ENCODE measurements at places on chromosomes 2 and 18. TPM values are rescaled to one million over a fixed set of nuclear protein-coding genes. Genes with fewer than 3 reads are reported as not detected.

DNA sequence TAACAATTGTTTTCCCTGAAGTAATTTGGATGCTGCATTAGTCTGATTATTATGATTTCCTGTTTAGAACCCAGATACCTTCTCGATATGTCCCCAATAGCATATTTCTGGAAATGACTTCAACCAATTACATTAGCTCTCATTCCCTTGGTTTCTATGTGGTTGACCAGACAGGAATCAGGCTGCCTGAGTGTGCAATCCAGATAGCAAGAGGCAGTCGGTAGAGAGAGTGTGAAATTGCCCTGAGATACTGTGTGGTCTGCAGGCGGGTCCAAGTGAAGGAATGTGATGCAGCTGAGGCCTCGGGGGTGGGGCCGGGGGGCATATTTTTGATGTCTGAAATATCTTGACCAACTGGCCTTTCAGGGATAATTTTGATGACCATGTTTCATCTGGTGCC is 143.9 kb upstream of the ITGA6 start:
- no peak for DNase-seq
- no peaks in the 10 kb centered on the region for H3K36me3 ChIP-seq
- H3K27me3 ChIP-seq: peaks cover 5% of the 10 kb centered on the region

- DNase-seq: no peak
- H3K36me3 ChIP-seq: no peaks in the 10 kb centered on the region
- no peaks in the 10 kb centered on the region for H3K4me1 ChIP-seq
- H3K27ac ChIP-seq: no peak overlapping the region
- H3K4me3 ChIP-seq: no peak overlapping the region
- H3K27me3 ChIP-seq: peaks cover 2% of the 10 kb centered on the region
Measured at GRCh38 chr2:34372967-34373366, 773.9 kb upstream of the FAM98A start.

GRCh38 chr18:6256521-6256920 is 158.2 kb downstream of the L3MBTL4 start:
- H3K36me3 ChIP-seq: peaks cover 42% of the 10 kb centered on the region
- H3K4me3 ChIP-seq: no peak overlapping the region
- DNase-seq: no peak
- no peak overlapping the region for H3K27ac ChIP-seq
- H3K27me3 ChIP-seq: peaks cover 7% of the 10 kb centered on the region
- H3K4me1 ChIP-seq: peaks cover 18% of the 10 kb centered on the region

DNA sequence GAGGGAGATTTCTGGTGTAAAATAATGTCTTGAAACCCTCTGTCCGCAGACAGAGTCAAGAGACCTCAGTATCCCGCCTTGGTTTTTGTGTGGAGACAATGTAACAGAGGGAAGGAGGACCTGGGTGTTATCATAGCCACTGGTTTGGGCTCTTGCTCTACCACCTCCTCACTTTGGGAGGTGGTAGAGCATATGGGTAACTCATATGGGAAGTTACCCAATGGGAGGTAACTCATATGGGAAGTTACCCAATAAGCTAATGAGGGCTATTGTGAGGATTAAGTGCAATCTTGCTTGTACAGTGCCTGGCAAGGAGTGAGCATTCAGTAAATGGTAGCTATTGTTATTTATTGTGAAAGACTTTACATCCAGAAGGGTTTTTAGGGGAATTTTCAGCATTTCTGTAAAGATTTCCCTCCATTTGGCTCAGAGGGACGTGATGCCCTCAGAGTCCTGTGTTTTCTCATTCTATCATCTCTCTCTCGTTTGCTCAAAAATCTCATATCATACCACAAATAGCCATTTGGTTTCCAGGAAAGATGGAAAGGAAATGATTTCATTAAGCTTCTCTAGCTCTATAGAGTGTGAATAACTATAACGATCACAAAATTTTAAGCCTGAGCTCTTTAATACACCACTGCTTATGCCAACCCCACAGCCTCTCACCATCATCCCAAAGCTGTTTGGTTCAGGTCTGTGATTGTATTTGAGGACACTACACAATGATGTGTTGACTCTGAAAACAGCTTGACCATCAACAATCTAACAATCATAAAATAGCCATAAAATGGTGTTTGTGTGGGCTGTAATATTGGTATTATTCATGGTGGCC is 307.7 kb downstream of the STK39 start:
- peaks cover 19% of the 10 kb centered on the region for H3K27me3 ChIP-seq
- no peaks in the 10 kb centered on the region for H3K4me1 ChIP-seq
- no peak overlapping the region for H3K27ac ChIP-seq

- peaks cover 11% of the 10 kb centered on the region for H3K4me1 ChIP-seq
- DNase-seq: no peak
- no peak overlapping the region for H3K27ac ChIP-seq
- H3K27me3 ChIP-seq: no peaks in the 10 kb centered on the region
Measured at GRCh38 chr2:120305296-120305695, 40.6 kb upstream of the INHBB start.

GRCh38 chr2:220959391-220959802 is 612.7 kb downstream of the EPHA4 start:
- H3K4me3 ChIP-seq: no peak overlapping the region
- no peak overlapping the region for H3K27ac ChIP-seq
- H3K36me3 ChIP-seq: no peaks in the 10 kb centered on the region
- peaks cover 5% of the 10 kb centered on the region for H3K27me3 ChIP-seq

Gene NEURL3
- polyA plus RNA-seq: not detected

DNA sequence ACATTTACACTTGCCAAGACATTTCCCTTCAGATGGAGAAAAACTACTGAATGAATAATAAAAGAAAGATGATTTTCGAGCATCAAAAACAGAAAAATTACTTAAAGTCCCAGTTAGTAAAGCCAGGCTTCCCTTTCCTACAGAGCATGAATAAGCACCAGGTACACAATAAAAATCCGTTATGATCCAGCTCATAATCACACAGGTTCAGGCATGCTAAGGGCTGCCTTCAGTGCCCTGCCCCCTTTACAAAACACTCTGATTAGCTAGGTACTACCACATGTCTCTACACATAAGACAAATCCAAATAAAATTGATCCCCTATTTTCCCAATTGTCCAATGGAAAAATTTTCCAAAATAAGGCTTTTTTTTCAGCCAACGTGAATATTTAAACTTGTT is 413.2 kb upstream of the LRATD1 start:
- H3K27me3 ChIP-seq: no peaks in the 10 kb centered on the region
- no peaks in the 10 kb centered on the region for H3K36me3 ChIP-seq
- no peak for DNase-seq

- H3K27ac ChIP-seq: no peak overlapping the region
- H3K36me3 ChIP-seq: no peaks in the 10 kb centered on the region
- no peak for DNase-seq
- no peak overlapping the region for H3K4me3 ChIP-seq
- no peaks in the 10 kb centered on the region for H3K27me3 ChIP-seq
Measured at GRCh38 chr18:72720116-72720515, 147.7 kb downstream of the NETO1 start.

DNA sequence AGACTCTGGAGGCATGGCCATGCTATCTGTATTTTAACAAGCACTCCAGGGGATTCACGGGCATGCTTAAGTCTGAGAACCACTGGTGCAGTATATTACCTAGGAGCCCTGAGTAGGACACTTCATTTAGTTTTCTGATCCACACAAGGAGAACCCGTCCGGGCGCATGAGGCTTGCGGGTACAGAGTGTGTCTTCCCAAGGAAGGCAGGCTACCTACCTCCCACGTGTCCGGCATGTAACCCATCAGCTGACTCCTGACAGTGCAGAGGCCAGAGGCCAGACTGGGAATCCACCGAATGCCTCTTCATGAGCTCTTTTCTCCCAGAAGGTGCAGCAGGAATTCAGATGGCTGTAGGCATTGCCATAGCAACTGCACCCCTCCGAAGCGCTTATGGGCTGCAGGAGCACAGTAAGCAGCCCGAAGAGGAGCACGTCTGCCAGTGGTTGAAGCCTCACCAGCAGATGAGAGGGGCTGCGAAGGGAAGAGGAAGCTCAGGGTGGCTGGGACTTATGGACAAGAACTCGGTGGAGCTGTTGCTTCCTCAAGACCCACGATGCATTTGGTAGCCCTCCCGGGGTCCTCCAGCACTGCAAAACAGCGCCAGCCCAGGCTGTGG is 33.8 kb upstream of the DNMT3A start:
- peaks cover 26% of the 10 kb centered on the region for H3K4me1 ChIP-seq
- peaks cover 13% of the 10 kb centered on the region for H3K27me3 ChIP-seq
